ENCODE measurements at places on chromosomes 3 and 15.
A peak's percentile ranks its signal among the peaks of the same experiment; 100 is the strongest.

DNA sequence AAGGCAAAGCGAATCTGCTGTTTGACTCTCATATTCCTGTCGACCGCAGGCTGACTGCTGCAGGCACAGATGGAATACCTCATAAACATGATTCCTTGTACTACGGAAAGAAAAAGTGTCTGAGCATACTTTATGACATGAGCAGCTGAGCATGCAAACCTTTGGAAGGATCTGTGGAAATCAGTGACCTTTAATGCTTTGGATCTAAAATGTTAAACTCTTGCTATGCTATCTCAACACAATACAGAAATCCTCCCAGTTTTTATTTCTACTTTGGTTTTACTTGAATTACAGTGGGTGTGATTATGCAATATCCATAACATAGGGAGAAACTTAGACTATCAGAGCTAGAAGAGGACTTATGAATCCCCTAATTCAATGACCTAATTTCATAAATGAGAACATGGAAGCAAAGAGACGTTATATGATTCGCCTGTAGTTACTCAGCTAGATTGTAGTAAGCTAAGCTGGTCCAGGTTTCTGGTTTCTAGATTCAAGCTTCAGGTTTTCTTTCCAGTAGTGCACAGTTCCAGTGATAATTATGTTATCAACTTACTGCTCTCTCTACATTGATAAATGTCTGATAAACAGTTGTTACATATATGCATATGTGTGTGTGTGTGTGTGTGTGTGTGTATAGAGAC lies 127.6 kb upstream of the GBE1 start:
- no peak for DNase-seq

DNA sequence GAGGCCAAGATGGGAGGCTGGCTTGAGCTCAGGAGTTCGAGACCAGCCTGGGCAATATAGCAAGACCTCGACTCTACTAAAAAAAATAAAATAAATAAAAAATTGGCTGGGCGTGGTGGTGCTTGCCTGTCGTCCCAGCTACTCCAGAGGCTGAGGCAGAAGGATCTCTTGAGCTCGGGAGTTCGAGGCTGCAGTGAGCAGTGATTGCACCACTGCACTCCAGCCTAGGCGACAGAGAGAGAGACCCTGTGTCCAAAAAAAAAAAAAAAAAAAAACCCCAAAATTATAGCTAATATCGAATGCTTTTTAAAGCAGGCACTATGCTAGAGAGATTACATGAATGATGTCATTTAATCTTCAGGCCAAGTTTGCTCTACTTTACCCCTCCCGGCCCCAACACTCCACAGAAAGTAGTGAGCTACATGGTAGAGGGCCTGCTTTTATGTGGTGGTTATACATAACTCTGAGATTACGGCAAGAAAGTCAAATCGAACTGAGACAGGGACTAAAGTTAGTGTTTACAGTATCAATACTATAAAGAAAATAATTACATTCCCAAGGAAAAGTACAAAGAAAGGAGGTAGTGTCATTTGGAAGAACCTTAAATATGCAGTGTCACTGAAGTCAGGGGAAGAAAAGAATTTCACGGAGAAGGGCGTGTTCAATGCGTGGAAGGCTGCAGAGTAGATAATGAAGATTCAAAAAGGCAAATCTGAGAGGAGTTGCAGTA lies 1.1 kb downstream of the ADPGK start:
- DNase-seq = no peak

GRCh38 chr15:40320931-40321371 lies 2.5 kb upstream of the INAFM2 start:
- peak; percentile 65 for DNase-seq

GRCh38 chr3:149615731-149616221 lies 42.0 kb downstream of the WWTR1 start:
- peak; percentile 69 for DNase-seq

- peak; percentile 70 for DNase-seq
Observed at GRCh38 chr3:89113893-89114840, 6.7 kb downstream of the EPHA3 start.

DNA sequence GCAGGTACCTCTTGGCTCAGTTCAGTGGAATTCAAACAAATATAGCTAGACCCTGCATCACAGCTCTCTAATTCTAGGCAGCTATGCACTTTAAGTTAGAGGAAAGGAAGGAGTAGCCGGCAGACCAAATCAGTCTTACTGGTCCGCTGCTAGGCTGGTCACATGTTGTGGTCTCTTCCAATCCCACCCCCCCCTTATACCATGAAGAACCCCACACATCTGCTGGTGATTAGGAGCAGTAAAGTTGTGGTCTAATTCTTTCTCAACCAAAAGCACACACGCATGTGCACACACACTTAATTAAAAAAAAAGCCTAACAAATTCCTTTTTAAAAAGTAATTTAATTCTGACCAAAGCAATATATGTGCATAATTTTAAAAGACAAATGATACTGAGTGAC lies 16.7 kb upstream of the SH3GL3 start:
- DNase-seq = no peak

DNA sequence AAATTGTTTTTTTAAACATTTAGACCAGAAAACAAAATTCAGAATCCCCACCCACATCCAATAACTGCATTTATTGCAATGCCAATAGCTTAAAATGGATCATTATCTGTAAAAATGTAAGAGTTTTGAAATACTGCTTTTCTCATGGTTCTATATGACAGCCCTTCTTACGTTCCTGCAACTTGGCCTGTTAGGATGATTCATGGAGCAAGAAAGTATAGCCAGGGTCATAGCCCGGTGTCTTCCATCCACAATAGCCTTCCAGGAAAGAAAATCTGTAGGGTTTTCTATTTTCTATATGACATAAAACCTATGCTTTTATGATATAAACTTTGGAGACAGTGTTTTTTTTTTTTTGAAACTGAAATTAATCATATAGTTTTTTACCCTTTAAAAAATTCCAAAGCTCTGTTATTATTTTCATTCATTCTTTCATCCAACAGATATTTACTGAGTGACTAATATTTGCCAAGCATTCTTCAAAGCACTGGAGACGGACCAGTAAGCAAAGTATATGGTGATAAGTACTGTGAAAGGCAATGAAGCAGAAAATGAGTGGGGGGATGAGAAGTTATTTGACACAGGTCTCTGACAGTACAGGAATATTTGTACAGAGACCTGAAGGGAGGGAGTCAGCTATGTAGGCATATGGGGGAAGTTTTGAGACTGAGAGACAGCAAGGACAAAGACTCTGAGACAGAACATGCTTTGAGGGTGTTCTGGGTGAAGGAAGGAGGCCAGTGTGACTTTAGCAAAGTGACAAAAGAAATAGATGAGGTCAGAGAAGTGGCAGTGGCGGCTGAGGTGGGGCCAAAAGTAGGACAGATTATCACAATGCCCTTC lies 29.0 kb upstream of the SLC2A2 start:
- peak; percentile 54 for DNase-seq

- DNase-seq = peak; percentile 63
Observed at GRCh38 chr3:146589899-146590508, 15.1 kb downstream of the PLSCR5 start.

DNA sequence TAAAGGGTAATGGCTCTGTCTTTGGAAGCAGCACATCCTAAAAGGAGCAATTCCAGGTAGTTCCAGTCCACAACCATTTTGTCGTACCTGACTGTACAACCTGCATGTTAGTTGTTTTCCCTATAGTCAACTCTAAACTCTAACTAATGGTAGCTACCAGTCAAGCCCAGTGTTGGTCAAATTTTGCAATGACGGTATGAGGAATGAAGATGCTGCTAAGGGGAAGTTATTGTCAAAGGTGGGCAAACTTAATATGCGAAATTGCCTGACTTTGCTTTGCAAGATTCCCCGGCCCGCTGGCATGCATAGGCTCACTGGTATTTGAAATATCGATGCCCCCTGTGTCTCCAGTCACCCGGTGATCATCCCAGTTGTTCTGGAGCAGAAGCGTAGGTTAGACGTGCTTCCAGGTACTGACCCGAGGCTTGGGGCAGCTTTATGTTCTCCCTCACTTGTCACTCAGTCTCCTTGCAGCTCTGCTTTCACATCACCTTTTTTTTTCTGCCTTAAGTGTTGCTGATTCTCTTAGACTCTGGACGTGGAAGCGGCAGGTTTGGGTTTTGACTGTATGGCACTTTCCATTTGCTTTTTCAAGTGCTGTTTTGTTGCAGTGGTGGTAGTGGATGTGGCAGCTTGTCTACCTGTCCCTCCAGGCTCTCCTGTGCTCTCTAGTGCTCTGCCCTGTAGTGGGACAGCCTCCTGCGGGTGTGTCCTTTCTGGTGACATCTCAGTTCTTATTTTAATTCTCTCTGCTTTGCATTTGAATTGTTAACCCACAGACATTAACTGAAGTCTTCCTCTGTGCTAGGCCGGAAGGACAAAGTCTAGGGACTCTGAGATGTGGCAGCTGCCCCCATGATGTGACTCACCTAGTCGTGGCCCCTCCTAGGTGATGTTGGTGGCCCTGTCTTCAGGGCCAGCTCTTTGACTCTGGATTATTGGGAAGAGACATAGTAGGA lies 95.8 kb upstream of the UMPS start:
- no peak for DNase-seq

- DNase-seq = no peak
Observed at GRCh38 chr3:48248095-48248850, 7.4 kb downstream of the ZNF589 start.

DNA sequence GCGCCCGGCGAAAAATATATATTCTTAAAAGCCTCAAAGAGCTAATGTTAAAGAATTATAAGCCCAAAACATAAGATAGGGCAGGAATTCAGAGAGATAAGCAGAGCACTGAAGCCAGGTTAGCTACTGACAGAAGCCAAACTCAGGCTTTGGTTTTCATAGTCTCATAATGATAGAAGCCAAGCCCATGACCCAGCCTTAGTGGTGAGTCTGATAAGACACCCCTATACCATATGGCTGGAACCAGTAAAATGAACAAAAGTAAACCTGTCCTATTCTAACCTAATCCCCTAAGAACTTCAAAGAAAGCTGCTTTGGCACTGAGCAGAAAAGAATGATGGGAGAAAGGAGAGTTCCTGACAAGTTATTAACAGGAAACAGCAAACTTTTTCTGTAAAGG lies 25.9 kb downstream of the MYO9A start:
- no peak for DNase-seq

- DNase-seq = no peak
Observed at GRCh38 chr3:168844894-168845482, 749.3 kb upstream of the GOLIM4 start.

DNA sequence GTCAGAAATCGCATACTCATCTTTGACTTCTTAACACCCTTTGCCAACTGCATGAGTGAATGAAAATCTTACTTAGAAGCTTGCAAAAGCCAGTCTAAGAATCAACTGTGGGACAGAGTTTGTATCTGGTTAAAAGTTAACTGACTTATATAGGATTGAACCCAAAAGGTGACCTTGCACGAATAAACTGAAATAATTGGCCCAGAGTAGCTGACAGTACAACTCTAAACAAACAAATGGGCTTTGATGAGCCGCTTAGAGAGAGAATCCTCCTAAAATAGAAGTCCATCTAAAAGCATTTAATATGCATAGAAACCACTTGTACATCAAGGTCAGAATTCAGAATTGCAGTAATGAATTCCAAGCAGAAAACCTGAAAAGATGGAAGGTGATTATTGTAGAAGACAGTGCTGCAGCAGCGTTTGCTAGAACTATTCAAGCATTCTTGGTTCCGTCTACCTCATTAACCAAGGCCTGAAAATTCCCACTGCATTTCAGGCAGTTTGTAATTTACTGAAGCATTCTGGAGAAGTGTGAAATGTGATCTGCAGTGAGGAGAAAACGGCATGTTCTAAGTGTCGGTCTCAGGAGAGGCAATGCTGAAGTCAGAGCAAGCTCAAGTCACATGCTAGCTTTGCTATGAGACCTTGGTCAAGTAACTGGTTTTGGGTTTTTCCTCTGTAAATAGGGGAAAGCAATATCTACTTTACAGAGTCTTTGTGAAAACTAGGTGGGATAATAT lies 103.7 kb downstream of the CADPS start:
- DNase-seq = no peak

GRCh38 chr15:80099241-80099640 lies 39.8 kb downstream of the ZFAND6 start:
- DNase-seq = no peak

DNA sequence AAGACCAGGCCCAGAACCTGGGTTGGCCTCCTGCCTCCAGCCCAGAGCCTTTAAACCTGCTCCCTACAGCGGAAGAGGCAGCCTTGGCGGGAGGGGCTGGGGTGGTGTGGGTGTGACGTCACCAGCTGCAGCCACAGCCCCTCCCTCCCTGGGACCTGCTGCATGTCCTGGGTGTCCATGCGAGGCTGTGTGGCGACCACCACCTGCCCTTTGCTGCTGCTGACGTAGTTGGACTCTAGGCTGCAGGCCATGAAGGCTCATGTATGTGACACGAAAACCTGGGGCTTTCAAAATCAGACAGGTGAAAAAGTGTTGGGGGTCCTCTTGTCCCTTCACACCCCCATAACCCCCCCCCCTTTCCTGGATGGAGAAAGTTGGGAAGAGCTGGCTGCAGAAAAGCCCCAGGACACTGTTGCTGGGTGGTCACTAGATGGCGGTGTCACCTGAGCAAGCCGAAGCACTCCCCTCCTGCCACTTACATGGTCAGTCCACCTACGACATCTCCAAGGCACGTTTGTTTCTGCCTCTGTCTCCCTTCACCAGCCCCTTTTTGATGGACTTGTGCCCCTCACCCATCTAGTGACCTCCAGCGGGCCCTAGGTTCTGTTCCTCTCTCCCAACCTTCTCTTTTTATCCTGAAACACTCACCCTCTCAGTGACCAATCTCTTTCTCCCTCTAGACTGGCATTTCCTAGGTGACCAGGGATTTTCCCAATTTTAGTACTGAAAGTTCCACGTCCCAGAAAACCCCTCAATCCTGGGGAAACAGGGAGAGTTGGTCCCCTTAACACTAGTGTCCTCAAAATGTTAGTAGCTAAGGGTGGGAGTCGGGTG lies 35.2 kb downstream of the SLC6A20 start:
- peak; percentile 36 for DNase-seq

DNA sequence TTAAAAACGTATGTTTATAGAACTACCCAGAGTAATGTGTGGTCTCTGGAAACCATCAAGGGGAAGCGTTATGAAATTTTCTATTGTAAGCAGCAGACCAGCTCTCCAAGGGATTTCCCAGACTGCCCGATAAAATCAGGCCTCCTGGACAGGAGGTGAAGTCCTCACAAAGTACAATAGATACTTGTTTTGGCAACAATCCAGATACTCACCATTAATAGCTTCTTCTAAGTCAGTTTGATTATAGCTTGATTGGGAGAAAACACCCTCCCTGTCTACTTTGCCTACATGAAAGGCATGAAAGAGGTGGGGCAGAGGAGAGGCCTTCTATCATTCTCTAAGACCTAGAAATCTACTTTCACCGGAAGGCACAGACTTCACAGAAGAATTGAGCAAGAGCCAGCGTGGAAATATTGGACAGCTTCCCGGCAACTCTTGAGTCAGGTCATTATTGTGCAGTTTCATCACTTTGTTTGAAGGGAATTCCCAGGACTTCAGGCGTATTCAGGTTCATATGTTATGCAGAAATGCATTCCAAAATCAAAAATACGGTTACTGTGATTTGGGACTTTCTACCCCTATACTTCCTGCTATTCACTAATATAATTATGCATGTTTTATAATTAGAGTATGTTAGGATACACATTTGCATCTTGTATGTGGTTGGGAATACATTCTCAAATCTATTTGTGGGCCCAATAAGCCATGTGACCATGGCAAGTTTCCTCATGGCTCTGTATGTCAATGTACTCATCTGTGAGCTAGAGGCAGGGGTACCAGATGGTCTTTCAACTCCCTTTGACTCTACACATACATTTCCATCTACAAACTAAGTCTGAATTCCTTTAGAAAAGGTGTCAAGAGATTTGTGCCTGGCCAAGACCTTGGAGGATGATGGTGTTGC lies 103.5 kb downstream of the CD47 start:
- DNase-seq = peak; percentile 95

- no peak for DNase-seq
Observed at GRCh38 chr3:77328690-77329089, 288.8 kb downstream of the ROBO2 start.

- no peak for DNase-seq
Observed at GRCh38 chr3:160822936-160823335, 66.9 kb downstream of the PPM1L start.
